ENCODE measurements at places on chromosomes 13 and 19.
A peak's percentile ranks its signal among the peaks of the same experiment; 100 is the strongest.

- no peak for DNase-seq
Observed at GRCh38 chr19:31377736-31378135, 28.5 kb upstream of the TSHZ3 start.

DNA sequence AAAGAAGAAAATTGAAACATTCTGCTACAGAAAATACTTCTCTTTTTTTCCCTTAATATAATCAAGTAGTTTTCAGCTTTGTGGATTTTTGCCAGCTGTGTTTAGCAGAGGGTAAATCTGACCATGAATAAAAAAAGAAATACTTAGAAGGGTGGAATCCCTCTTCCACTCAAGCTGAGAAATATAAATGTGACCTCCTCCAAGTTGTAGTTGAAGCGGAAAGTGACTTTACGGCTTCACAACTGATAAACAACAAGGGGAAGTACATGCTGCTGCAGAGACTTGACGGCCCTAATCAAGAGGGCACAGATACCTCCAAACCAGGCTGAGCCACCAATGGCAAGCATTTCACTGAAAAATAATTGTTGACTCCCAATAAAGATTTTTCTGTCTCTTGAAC, 785.0 kb downstream of the SLITRK5 start:
- no peak for DNase-seq

DNA sequence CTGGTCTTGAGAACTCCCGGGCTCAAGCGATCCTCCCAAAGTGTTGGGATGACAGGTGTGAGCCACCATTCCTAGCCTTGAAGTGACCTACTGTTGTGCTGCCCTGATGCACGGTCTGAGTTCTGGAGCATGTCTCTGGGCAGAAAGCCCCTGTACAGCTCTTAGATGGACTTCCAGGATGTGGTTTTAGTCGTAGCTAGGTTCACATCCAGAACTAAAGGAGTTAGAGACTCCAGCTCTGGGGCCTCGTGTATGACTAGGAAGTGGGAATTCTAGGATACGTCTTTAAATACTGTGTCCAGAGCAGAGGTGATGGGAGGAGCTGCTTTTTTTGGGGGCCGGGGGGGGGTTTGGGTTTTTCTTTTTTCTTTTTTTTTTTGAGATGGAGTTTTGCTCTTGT, 12.2 kb downstream of the UPF1 start:
- no peak for DNase-seq

DNA sequence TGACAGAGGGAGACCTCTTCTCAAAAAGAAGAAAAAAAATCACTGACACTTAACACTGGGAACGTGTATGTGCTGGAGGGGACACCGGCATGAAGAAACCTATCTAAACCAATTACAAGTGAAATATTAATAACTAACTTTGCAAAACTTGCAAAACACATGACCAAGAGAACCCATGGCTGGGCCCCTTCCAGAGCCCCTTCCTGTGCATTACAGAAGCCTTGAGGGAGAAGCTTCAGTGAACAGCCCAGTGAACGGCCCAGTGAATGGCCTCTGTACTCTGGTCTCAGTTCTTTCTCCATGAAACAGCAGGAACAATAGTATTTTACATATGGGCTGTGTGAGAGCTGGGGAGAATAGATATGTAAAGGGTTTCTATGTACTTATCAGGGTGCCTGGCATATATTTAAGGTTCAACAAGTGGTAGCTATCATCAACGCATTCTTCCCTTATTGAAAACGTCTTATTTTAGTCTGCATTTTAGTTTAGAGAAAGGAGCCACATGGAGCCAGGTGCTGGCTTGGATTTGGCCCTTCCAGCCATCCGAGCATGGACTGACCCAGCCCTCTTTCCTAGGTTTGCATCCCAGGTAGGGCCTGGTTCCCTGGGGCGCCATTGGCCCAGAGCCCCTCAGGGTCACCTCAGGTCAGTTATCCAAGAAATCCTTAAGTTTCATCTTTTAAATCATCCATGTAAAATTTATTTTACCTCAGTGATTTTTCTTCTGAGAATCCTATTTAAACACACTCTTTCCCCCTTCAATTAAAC, 54.5 kb downstream of the CCDC70 start:
- no peak for DNase-seq

DNA sequence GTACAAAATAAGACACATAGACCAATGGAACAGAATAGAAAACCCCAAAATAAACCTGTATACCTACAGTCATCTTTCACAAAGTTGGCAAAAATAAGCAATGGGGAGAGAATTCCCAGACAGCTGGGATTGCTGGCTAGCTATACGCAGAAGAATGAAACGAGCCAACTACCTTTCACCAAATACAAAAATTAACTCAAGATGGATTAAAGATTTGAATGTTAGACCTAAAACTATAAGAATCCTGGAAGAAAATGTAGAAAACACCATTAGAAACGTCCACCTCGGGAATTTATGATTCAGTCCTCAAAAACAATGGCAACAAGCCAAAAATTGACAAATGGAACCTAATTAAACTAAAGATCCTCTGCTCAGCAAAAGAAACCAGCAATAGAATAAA, 408.1 kb upstream of the SLITRK1 start:
- no peak for DNase-seq

DNA sequence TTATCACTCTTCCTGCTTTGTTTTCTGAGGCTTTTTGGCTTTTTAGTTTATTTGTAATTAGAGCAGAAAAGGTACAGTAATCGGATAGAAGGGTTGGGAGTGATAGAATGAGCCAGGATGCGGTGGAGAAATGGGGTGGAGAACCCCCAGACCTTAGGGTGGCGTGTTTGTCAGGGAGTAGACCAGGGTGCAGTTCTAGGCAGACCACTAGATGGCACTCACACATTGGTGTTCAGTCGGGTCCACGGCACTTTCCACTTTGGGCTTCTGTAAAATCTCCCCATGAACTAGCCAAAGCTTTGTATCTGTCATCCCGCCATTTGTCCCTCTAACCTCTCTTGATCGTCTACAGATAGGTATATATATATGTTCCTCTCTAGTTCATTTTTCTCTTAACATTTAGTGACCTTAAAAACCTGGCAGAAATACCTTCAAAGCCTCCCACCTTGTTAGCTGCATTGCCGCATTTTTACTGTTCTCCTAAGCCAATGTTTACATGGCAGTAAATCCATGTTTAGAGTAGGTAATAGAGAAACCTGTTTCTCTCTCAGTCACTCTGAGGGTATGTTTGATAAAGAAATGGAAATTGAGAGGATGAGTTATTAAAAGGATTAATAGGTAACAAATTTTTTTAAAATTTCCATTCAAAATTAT, 154.9 kb downstream of the TM9SF2 start:
- DNase-seq, result peak; percentile 73

DNA sequence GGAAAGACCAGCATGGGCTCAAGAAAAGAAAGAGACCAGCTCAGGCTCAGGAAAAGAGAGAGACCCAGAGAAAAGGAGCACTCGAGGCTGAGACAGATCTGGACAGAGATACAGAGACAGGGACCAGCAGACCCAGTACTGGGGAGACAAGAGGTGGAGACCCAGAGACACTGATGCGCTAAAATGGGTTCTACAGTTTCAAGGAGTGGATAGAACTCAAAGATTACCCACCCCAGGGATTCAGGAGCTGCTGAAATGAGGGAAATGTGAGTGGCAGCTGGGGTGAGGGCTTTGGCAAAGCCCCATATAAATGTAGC, 609 bp upstream of the ZSCAN18 start:
- DNase-seq, result no peak

GRCh38 chr19:3231288-3231687, 6.8 kb downstream of the CELF5 start:
- no peak for DNase-seq

DNA sequence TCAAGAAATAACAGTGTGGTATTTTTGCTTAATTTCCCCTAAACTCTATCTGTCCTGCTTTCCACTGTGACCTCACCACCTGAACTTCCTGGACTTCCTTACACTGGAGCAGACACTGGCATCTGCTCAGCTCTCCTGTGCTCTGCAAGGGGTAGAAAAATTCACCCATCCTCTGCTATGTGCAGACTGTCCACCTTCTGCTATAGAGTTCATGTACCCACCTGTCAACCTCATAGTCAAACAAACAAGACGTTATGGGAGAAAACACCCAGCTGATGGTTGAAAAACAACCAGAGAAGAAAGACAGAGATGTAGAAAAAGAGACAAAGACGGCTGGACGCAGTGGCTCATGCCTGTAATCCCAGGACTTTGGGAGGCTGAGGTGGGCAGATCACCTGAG, 12.2 kb downstream of the LAIR1 start:
- no peak for DNase-seq

DNA sequence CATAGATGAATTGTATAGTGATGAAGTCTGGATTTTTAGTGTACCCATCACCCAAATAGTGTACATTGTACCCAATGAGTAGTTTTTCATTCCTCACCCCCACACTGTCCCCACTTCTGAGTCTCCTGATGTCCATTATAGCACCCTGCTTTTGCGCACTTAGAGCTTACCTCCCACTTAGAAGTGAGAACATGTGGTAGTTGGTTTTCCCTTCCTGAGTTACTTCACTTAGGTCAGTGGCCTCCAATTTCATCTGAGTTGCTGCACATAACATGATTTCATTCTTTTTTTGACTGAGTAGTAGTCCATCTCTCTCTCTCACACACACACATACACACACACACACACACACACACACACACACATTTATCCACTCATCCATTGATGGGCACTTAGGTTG, 43.2 kb upstream of the ALOX5AP start:
- DNase-seq, result no peak

- no peak for DNase-seq
Observed at GRCh38 chr13:30745906-30746686, 10.8 kb downstream of the ALOX5AP start.

DNA sequence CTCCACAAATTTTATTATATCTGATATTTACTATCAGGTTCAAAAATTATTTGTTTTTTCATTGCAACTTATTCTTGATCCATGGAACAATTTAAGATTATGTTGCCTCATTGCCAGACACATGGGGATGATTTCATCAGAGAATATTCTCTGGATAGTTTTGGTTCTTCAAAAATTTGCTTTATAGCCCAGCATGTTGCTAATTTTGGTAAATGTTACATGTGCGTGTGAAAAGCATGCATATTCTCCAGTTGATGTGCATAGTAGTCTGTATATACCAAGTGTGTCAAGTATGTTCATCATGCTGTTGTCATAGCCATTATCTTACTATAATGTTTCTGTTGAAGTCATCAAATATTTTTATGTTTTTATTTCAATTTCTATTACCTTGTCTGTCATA, 122.3 kb downstream of the RFC3 start:
- no peak for DNase-seq

GRCh38 chr13:68007576-68007975, 777.4 kb upstream of the PCDH9 start:
- DNase-seq, result no peak

DNA sequence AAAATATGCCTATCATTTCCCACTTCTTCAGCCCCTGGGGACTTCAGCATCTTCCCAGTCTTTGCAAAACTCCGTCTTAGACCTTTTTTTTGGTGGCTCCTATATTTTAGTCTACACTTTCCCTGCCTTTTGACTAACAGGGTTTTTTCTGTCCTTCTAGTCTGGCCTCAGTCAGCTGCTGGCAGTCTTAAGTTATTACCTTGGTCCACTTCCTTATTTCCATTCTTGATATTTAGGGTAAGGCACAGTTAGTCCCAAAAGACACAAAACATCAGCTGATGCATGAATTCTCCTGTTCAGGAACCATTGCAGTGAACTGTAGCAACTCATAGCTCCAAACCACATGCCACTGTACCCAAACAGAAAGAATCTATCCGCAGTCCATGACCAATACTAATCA, 234.6 kb upstream of the RFC3 start:
- DNase-seq, result no peak

DNA sequence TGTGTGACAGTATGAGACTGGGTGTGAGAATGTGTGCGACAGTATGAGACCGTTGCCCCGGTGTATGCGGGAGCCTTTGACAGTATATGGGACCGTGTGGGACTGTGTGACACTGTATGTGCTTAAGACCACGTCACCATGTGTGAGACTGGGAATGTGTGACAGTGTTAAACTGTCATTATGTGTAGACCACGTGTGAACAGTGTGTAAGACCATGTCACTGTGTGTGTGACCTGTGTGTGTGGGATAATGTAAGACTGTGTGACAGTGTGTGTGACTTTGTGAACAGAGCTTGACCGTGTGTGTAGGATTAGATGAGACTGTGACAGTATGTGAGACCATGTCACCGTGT, 549 bp downstream of the ZNF583 start:
- DNase-seq, result no peak

DNA sequence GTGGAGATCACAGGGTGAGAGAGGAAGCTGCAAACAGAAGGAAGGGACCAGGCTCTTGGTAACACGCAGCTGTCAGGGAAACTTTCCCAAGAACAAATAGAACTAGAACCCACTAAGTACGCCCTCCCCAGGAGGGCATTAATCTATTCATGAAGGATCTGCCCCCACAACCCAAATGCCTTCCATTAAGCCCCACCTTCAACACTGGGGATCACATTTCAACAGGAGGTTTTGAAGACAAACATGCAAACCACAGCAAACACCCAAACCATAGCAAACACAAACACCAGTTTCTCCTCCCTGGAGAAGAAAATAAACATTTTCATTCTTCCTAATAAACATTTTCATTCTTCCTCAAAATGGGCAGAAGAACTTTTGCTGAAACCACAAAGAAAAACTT, 329.6 kb downstream of the EFNB2 start:
- no peak for DNase-seq

DNA sequence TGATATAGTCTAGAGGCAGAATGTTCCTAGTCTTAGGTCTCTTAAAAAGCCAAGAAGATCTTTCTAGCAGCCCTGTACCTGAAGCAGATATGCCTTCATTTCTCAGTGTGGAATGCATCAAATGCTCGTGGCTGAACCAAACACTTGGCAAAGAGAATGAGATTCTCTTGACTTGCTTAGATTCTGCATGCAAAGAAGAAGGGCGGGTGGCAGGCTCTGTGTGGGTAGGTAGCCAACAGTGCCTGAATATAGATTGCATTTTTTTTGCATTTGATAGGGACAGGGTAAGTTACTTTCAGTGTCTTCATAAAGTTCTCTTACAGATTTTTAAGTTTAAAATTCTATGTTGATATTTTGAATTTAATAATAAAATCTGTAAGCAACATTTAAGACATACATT, 27.3 kb downstream of the IFT88 start:
- no peak for DNase-seq

- peak; percentile 98 for DNase-seq
Observed at GRCh38 chr19:48469289-48469881, at the start of gene CYTH2. Gene CYTH2 (plus strand): TSS chr19:48469369. CDS start chr19:48469508, 139 bp downstream.

- DNase-seq, result no peak
Observed at GRCh38 chr13:93637852-93638251, 411.2 kb downstream of the GPC6 start.

GRCh38 chr13:100773429-100773828, 98.8 kb upstream of the TMTC4 start:
- DNase-seq, result no peak
